HEK293T (cell line): ENCODE measurements at places on chromosomes 5 and 9.

GRCh38 chr9:114493521-114494184 is 11.6 kb downstream of the WHRN start:
- DNase-seq, result no peak

- no peak for DNase-seq
Observed at GRCh38 chr5:170643591-170643990, 139.8 kb downstream of the KCNIP1 start.

- DNase-seq, result no peak
Observed at GRCh38 chr9:35538361-35539234, 48.7 kb downstream of the RUSC2 start.

- DNase-seq, result no peak
Observed at GRCh38 chr5:160198146-160198545, 31.2 kb upstream of the FABP6 start.

- no peak for DNase-seq
Observed at GRCh38 chr9:38244971-38245370, 147.5 kb upstream of the ALDH1B1 start.
